Stimulated activated CD4-positive, alpha-beta T cell treated with anti-CD3 and anti-CD28 coated beads, TNF-alpha, amount 100 ng/mL, for 24 hours (primary cell): ENCODE measurements at places on chromosomes 2 and 18.

DNA sequence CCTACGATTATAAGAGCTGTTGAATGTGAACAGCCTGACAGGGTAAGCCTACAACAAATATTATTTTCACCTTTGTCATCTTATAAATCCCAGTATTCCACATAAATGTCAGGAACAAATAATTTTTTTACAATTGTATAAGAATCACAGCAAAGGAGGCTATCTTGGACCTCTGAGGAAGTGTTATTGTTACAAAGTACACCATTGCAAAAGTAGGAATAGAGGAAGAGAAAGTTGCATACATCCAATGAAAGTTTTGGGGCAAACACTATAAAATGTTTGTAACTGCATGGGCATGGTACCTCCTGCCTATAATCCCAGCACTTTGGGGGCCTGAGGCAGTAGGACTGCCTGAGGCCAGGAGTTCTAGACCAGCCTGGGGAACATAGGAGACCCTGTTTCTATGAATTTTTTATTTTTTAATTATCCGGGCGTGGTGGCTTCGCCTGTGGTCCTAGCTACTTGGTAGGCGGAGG, 715 bp upstream of the MEMO1 start:
- DNase-seq: no peak

DNA sequence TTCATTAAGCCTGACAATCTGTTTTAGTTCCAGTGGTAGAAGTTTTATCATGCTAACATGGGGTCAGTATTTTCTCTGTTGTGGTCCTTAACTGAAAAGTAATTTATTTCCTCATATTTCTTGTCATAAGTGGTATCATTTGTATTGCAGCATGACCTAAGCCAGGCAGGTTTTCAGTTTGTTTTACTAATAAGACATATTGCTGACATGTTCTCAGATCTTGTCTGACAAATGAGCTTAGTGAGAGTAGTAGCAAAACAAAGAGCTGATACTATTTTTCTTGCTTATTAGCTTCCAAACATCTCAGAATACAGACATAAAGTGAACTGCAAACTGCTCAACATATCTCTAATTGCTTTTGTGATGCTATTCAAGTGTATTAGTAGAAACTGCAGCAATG, 293.6 kb downstream of the DSEL start:
- DNase-seq: no peak

DNA sequence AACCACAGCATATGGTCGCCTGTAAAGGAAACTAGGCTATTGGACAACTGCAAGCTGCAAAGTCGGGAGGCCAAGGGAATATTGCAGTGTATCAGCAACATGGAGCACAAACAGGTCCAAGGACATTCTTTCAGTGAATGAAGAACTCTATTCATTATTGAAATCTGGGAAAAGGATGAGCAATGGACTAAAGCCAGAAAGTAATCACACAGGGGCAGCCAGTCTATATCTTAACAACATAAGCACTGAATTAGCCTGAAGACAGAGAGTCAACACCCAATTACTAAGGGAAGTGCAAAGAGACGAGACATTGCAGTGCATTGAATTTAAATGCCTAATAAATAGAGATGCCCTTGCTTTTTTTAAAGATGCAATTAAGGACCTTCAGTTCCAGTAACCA, 615.5 kb upstream of the SETBP1 start:
- no peak for DNase-seq

DNA sequence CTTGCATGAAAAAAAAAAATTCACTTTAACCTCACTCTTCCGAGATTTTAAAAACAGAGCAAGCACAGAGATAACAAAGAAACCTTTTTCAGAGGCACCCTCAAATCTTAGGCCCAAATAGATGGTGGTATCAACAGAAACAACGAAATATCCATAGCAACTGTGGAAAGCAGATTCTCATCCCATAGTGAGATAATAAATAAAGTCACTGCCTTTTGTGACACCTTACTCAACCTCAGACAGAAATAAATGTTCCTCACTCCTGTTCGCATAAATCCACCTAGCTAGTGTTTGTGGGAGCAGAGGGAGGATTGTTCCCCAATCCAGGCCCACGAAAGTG, 60.9 kb upstream of the RTN4 start:
- DNase-seq: no peak

DNA sequence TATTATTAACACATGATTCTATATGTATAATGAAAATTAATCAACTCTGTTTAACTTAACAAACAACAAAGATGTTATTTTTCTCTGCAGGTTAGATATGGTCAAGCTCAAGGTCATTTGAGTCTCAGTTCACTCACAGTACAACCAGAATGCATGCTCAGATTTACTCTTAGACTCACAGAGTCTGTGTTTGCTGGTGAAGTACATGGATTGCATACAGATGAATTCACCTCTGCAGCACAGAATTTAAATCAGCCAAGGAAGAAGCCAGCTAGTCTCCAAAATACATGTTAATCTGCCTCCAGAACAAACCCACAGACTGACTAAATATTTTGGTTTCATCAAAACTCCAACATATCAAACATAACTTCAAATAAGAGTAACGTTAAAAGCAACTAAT, 424.5 kb downstream of the RAD51AP2 start:
- DNase-seq: no peak

DNA sequence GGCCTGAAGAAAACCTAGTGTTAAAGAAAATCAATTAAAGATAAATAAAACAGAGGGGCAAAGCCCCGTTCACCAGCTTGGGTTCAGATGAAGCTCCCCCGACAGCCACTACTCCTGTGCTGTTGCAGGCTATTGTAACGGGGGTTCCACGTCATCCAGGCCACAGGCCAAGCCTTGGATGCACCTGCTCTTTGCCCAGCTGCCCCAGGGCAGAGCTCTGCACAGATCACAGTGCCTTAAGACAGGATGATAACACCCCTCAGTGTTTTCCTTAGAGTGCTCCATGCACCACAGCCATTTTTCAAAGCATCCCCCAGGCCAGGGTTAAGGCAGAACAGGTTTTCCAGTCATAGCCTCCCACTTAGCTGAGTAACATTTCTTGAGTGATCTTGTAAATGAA, 32.0 kb downstream of the FASTKD2 start:
- no peak for DNase-seq

DNA sequence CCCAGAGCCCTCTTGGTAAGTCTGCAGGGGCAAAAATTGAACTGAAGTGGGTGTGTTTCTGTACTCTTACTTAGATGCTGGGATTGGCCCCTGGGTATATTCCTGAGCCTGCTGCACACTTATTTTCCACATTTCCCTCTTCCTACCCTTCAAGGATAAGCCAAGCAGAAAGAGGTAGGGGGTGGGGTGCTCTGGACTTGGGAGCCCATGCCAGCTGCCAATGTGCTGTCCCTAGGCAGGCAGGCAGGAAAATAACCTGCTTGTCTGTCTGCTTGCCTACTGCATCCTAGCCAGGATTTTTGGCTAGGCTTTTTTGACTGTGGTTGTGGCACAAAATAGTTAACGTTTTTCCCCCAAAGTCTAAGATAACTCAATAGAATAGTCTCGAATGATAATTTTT, 234.3 kb downstream of the ALK start:
- no peak for DNase-seq

DNA sequence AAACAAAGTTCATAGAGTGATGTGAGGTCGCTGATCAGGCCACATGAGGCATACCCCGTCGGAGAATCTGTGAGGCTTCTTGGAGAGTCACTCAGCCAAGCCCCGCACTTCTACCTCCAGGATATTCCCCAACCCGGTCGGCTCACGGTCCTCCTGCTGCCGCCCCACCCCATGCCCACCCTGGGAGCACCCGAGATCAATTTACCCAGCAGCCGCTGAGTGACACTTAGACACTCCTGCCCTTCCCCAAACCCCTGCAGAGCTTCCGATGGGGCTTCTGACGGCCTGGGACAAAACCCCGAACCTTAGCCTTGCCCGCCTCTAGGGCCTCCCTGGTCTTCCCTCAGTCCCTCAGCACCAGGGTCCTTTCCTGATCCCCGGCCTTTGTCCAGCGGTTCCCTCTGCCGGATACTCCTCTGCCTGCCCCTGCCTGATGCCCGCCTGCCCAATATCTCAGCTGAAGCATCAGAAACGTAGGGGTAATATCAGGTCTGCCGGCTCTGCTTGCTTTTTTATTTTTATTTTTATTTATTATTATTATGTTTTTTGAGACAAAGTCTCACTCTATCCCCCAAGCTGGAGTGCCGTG, 18.9 kb upstream of the OTOS start:
- no peak for DNase-seq

GRCh38 chr2:25543939-25544338, 129.4 kb downstream of the DTNB start:
- DNase-seq: no peak

DNA sequence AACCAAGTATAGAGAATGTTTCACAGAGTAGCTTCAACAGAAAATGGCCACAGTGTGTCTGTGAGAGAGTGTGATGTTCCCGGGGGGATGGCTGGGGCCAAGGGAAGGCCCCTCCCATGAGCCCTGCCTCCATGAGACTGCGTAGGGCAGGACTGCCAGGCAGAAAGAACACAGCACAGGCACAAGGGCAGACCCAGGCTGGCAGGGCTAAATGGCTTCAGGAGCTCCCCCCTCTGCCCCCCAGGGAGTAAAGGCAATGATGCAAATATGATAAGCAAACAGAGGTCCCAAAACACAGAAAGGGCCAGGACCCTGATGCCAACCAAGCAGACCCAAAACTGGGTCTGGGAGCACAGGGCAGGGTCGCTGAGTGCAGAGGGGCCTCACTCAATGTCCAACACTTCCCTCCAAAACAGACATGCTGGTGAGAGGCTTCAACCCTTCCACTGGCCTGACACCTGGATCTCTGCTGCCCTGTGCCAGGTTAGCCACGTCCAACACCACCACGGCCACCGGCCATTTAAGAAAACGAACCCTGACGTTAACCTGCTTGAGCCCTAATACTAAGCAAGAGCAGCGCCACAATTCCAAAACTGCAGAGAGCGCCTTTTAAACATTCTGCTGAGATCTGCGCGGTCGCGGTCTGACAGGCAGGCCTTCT, 90.3 kb downstream of the HDAC4 start:
- DNase-seq: no peak

- DNase-seq: no peak
Measured at GRCh38 chr2:44789446-44789845, 152.1 kb upstream of the SIX3 start.

DNA sequence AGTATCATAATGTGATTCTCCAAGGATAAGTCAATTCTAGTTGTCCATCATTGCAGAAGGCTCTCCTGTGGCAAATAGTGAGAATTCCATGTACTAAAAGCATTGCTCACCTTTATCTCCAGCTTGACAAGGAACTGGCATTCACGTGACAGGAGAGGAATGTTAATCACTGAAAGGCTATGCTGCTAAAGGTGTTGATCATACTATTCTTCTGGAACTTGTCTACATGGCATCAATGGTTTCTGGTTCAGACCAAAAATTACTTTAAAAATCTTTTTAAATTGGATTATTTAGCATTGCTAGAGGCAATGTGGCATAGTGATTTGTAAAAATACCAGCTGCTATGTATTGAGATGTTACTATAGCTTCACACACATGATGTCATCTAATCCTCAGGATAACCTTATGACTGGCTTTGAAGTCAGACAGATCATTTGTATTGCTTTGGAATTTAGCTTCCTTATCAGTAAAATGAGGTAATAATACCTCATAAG, 414.4 kb downstream of the MTX2 start:
- no peak for DNase-seq

- no peak for DNase-seq
Measured at GRCh38 chr2:144464730-144465129, 55.2 kb downstream of the ZEB2 start.

DNA sequence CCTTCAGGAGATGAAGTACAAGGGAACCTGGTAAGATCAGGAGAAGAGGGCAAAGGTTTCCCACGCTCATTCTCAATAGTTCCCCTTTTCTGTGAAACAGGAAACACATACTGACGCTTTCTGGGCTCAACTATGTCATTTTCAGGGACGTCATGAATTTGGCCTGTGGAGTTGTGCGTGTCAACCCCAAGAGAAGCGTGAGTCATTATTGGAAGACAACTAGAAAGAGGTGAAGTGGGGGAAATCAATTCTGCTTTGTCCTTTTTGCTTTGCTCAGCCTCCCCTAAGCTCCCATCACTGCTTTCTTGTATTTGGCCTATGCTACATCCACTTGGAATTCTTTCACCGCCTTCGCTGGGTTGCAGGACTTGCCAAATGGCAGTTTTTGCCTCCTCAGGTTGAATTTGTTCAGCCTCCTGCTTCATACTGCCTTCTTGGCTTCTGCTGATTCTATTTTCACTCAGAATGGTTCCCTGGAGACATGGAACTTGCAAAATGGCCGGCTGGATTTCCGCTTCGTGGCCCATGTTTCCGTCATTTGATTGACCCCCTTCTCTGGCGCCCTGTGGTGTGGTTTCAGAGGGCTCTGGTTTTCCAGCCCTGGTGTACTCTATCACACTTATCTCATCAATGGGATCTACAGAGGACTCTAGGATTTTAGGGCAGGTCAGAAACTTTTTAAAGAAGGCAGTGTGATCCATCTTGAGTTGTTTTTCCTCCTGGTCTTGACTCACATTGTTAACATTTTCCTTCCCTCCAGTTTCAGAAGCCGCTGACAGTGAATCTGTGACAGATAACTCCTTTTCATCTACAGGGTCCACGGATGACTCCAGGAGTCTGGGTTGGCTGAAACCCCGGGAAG, 93.3 kb downstream of the ALPK2 start:
- no peak for DNase-seq

DNA sequence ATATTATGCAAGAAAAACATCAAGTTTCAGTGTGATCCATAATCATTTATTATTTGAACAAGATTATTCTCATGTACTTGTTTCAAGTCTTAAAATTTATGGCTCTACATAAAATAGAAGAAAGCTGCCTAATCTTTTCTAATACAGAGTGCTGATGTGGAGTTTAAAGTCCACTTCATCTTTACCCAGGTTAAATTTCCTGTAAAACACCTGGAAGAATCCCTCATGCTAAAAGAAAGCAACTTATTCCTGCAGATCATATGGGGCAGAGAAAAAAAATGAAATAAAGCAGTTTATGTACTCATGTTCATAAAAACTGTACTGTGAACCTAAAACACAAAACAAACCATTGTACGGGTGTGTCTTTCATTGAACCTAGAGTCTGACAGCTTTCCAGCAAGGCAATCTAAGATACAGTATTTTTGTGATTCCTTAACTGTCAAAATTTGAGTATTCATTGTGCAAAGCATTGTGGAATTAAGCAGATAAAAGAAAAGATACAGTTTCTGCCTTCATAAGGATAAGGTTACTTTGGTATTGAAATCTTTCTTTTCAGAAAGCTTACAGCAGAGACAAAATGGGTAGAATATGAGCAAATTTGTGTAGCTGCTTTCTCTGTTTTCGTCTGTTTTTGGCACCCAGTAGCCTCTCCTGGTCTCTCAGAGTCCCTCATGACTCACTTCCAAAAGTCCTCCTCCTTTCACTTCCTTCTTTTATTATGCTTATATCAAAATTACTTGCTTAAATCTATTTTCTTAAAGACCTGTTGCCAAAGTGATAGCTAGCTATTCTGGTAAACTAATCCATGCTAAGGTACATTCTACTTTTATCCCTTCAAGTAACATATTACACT, 26.9 kb upstream of the GLS start:
- DNase-seq: no peak
